HuH-7 (cell line): ENCODE measurements at places on chromosomes 6 and 20.

DNA sequence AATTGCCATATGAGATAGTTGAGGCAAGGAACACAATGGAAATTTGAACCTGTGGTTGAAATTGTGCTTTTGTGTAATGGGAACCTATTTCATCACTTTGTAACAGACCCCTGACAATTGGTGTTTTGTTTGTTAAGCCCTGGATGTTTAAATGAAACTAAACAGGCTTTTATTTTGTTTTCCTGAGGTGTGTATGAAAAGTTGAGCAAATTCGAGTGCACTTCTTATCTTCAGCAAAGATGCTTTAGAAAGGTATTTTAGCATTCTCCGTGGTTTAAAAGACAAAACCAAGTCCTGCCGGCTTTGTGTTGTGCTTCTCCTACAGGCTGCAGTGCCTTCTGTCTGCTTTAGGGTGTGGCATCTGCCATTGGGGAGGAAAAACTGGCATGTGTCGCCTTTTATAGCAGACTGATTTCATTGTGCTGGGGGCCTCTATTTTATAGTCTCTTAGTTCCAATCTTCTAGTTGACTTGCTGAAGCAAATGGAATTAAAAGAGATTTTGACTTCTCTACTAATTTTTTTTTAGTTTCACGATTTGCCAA lies 2.2 kb upstream of the ARID1B start:
- no peak for DNase-seq

GRCh38 chr20:21663465-21663864 lies 42.0 kb upstream of the PAX1 start:
- no peak for DNase-seq

- no peak for DNase-seq
Observed at GRCh38 chr6:30154709-30155519, 6.1 kb downstream of the TRIM10 start.

DNA sequence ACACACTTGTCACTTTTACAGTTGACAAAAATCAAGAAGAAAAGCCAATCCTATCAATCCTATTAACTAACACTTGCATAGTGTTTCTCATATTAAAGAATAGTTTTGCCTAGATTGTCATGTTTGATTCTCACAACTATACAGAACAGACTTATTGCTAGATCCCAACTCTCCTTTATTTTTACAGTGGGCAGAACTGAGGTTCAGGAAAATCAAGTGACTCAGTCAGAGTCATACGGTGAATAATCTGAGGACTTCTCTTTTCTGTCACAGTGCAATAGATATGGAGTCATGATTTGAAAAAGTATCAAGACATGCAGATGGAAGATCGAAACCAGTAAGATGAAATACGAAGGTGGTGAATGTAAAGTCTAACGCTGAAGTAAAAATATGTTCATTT lies 195.1 kb upstream of the CITED2 start:
- DNase-seq: no peak

GRCh38 chr6:51962354-51962753 lies 125.1 kb downstream of the PKHD1 start:
- no peak for DNase-seq

- no peak for DNase-seq
Observed at GRCh38 chr20:48384147-48384818, 443.5 kb downstream of the PREX1 start.

GRCh38 chr6:139194740-139195139 lies 59.9 kb downstream of the HECA start:
- no peak for DNase-seq

GRCh38 chr6:168017629-168018028 lies 20.2 kb downstream of the KIF25 start:
- DNase-seq: no peak

- no peak for DNase-seq
Observed at GRCh38 chr6:136811272-136811671, 11.1 kb upstream of the PEX7 start.

DNA sequence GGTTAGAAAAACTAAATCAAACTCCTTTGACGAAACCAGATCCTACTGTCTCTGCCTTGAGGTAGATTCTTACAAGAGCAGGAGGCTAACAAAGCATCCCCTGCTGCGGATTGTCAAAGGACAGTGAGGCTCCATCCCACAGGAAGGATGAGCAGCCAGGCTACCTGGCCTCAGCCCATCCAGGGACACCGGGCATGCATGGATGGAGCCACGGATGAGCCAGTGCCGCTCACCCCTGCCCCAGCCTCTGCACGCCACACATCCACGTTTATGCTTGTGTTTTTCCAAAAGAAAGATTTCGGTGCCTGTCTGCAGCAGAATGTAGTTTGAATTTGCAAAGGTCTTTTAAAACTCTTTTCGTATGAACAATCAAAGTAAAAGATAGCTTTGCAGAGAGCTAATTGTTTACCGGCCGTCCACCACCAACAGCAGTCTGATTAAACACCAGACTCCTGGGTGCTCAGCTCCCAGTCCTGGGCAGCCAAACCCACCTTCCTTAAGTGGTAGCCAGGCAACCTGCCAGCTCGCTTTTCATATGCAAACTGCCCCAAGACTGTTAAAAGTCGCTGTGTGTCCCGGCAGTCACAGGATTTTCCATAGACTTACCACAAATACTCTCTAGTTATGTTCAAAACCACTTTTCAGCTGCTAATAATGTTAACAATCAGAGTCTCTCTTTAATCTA lies 999 bp downstream of the THBS2 start:
- no peak for DNase-seq

- DNase-seq: no peak
Observed at GRCh38 chr6:163659803-163660202, 245.3 kb downstream of the QKI start.

DNA sequence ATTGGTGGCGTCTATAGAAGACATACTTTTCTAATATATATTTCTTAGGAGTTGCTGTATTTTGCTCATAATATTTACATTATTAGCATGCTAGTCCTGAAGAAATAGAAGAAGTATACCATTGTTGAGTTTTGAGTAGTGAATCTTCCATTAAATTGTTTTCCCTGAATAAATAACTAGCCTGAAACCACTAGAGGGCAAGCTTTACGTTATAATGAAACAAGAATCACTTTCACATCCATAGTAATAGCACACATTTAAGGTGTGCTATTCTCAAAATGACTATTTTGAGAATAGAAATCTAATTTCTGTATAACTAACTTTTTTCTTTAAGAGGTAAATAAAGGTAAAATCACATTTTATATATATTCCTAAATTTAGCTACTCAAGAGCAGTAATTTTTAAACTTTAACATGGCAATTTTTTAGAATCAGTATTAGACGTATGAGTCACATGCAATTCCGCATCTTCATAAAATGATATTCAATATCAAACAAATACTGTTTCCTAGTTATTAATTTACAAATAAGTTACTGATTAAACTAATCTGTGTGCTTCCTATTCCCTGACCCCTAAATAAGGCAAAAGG lies 213.2 kb upstream of the MANEA start:
- peak; percentile 19 for DNase-seq

DNA sequence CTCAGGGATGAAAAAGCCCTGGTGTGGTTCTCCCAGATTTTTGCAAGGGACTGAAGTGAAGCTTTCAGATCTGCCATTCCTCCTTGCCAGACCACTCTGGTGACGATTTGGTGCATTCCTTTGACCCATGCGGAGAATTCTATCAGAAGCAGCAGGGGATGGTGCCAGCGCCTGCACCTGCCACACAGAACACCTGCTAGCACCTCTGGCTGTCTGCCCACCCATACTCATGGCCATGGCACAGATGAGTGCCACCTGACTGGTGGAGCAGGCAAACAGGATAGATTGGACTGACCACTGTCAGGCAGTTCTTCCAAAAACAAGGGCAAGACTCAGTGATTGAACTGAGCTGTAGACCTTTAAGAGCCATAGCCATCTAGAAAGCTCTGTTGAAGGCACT lies 107.1 kb downstream of the CDYL start:
- DNase-seq: no peak

GRCh38 chr20:4135385-4136077 lies 120.2 kb upstream of the RNF24 start:
- peak; percentile 92 for DNase-seq

DNA sequence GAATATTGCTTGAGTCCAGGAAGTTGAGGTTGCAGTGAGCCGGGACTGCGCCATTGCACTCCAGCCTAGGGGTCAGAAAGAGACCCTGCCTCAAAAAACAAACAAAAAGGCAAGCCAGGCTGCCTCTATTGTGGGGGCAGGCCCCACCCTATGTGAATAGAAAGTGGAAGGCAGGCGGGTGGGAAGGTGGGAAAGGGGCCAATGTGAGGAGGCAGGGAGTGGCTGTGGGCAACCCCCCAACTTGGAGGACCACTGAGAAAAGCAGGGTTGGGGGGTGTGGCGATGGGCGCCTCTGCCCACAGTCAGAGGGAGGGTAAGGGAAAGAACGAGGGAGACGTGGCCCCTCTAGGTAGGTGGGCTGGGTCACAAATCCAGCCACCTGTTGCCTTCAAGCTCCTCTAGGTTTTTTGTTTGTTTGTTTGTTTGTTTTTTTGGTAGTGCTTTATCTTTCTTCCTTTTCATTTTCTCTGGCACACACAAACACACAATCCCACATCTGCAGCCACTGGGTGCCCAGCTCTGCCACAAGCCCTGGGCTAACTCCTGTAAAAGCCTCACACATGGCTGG lies 5.3 kb upstream of the AP5S1 start:
- DNase-seq: no peak

DNA sequence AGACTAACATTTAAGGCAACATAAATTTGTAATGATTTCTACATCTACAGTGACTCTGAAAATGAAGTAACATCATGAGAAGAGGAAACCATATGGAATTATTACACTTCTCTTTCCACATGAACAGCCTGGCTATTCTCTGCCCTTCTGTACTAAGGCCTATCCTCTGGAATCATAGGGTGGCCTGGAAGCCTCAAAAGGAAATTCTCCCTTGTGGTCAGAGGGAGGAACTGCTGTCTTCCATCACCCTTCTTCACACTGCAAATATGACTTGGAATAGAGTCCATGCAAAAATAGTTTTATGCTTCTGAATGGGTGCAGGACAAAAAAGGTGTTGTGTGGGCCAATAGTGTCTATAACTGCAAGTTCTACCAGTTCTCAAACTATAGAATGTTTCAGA lies 44.6 kb upstream of the SH3BGRL2 start:
- peak; percentile 40 for DNase-seq

DNA sequence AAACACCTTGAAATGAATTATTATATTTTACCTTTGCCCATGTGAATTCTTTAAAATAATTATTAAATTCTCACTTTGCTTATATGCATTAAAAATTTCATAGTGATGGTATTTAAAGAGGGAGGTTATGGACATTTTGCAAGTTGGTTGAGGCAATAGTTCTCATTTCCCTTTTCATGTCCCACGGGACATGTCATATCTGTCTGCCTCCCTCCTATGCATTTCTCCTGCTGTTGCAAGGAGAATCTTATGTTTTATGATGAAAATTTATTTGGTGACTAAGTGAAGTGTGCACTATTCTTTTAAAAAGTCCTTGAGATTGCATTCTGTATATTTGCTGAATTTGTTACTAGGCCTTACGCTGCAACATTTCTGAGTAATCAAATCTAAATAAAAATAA lies 67.2 kb downstream of the UTRN start:
- no peak for DNase-seq
